Stimulated activated CD4-positive, alpha-beta T cell treated with anti-CD3 and anti-CD28 coated beads, TNF-alpha, amount 100 ng/mL, for 48 hours (primary cell): ENCODE measurements at places on chromosomes 11 and 22.

GRCh38 chr11:113474362-113475159 lies 637 bp downstream of the DRD2 start:
- DNase-seq, result peak; percentile 16

DNA sequence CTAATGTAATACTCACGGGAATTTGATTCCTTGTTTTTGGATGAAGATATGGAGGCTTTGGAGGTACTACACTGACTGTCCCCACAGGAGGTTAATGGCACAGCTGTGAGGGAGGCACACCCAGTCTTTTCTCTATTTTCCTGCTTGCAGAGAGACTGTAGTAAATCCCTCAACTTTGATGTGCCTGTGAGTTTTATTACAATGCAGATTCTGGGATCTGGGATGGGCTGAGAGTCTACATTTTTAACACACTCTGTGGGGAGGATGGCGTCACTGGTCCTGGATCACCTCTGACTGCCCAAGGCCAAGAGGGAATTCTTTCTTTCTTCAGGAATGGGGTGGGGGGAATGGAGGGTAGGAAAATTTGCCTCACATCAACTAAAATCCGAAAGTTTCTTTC lies 80.2 kb upstream of the NTM start:
- no peak for DNase-seq

GRCh38 chr22:30265823-30266444 lies 717 bp downstream of the OSM start:
- DNase-seq, result peak; percentile 79

- DNase-seq, result no peak
Observed at GRCh38 chr11:70618431-70619101, 220.2 kb downstream of the CTTN start.

- DNase-seq, result no peak
Observed at GRCh38 chr11:94546886-94547285, 3.2 kb downstream of the FUT4 start.
